ENCODE measurements at places on chromosomes 6 and 20.

DNA sequence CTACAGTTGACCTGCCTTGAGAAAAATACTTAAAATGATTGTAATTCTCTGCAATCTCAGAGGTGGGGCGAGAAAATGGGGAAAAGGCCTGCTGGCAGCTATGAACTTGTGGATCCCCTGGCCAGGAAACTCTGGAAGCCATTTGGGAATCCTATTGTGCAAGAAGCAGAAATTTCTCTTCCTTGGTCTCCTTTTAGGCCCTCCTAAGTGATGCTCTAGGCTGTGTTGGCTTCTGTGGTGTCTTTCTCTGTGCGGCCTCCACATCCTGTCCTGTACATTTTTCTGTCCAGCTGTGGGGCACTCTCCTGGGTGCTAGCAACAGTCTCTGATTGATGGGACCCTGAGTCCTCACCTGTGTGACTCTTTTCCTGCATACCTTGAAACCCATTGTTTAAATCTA lies 290.9 kb downstream of the FARS2 start:
- no peak for DNase-seq

DNA sequence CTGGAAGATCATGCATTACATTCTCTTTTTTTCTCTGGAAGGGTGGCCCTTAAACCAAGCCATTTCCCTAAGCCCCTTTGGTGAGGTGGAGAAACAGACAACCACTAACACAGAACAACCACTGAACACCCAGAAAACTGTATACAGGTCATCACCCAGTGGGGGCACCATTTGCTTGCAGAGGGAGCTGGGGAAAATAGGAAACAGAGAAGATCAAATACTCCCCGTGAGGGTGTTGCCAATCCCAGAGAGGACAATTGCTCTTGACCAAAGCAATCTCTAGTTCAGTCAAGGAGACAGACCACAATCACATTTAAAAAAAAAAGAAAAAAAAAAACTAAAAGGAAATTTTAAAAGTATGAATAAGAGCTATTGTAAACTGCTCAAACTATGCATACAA lies 865 bp upstream of the DAAM2 start:
- no peak for DNase-seq

GRCh38 chr20:8271727-8272126 lies 139.7 kb downstream of the PLCB1 start:
- no peak for DNase-seq

DNA sequence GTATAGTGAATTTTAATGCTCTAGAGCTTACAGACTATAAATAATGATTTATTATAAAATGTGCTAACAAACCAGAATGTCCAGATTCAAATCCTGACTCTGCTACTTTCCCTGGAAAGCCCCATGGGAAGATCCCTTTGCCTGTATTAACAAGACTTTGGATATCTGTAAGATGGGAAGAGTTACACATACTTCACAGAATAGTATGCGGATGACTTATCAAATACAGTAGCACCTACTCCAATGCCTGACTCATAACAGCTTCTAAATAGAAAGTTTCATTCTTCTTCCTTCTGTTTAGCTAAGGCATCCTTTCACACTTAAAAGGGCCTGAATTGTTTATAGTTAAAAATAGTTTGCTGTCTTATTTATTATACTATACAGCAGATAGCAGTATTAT lies 166.3 kb downstream of the KCNQ5 start:
- no peak for DNase-seq

DNA sequence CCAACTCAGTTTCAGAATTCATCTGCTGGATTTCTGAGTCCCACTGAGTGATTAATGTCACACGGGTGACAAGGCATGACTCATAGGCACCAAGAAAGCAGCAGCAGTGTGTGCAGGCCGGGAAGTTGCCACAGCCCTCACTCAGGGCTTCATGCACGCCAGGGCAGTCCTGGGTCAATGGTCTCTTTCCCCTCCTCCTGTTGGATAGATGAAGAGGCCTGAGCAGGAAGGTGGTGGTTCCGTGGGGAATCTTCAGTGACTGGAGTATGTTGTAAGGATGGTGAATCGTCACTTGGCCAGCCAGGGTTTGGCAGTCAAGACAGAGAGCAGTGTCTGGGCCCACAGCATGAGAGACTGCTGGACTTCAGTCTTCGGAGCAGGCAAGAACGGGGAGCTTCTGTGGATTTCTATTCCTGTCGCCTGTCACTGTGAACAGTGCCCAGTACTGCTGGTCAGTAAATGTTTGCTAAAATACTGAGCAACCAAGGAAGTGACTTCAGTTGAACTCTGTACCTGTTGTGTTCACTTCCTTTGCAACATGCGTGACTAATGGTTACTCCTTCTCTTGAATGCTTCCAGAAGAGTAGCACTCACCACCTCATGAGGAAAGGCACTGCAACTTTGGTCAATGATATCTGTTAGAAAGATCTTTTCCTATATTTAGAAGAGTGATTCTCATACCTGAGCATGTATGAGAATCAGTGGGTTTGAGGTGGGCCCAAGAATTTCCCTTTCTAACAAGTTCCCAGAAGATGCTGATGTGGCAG lies 62.0 kb upstream of the CD93 start:
- DNase-seq: no peak

GRCh38 chr6:139605350-139605749 lies 230.9 kb upstream of the CITED2 start:
- no peak for DNase-seq

GRCh38 chr20:43372051-43372450 lies 85.6 kb upstream of the SRSF6 start:
- DNase-seq: no peak

Measured in NCI-H748 treated with DMSO at 0.1 percent for 48 hours (cell line).